ENCODE measurements at places on chromosomes 11 and 22.

DNA sequence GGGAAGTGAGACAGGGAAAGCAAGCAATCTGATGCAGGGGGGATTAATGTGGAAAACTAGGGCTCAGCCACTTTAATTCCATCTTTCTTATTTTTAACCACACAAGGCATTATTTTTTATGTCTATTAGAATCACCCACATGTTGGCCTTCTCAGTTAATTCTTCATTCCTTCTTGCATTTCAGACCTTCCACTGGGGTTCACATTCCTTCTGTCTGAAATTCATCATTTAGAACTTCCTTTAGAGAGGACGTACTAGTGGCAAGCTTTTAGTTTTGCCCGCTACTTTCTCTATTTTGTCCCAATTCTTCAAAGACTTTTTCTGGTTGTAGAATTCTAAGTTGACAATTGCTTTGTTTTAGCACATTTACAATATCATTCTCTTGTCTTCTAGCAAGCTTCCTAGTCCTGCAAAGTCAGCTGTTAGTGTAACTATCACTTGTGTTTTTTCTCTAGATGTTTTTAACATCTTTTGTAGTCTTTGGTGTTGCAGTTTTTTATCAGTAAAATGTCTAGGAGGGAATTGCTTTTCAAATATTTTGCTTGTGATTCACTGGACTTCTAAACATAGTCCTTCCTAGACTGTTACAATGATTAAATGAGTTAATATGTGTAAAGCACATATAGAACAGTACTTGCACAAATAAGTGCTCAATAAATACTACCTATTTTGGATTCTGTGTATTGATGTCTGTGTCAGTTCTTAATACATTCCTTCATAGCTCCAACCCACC, 5.5 kb upstream of the NNMT start:
- DNase-seq = no peak

GRCh38 chr11:35011944-35012343, 95.5 kb downstream of the PDHX start:
- DNase-seq = no peak

DNA sequence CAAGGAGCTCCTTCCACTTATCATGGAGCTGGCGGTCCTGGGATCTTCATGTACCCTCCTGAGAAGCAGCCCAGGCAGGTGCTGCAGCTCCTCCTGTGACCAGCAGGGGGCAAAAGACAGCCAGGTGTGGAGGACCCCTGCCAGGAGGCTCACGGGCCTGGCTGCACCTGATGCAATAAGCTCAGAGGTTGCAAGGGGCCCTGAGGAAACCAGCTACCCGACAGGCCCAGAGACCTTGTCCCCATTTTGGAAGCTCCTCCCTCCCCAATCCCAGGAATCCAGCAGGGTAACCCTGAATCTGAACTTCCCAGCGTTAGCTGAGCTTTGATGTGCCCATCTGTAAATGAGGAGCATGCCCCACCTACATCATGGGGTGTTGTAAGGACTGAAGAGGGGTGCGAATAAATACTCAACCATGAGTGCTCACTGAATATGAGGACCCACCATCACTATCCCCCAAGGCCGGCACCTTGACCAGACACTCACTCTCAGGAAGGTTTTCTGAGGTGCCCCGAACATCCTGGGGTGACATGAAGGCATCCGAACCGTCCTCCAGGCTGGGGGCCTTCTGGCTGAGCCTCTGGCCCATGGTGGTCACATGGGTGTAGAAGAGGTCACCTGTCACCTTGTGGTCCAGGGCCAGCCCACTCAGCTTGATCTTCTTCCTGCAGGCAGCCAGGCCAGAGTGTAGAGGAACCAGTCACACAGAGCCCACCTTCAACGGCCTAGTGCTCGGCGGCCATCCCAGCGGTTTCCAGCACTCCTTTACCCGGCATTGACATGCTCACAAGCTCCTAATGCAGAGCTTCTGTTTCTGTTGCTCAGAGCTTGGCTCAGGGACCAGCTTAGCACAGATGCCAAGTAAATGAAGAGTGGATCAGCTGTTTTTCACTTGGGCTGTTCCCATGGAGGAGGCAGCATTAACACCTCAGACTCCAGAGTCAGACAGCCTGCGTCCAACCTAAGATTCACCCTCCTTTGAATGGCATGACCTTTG, 21.7 kb downstream of the SLC43A1 start:
- DNase-seq = no peak

- no peak for DNase-seq
These were observed at the start of gene OR8B2 for GRCh38 chr11:124384399-124384798. TSS of gene OR8B2 (minus strand) at chr11:124384499. CDS start at chr11:124383343, 1,156 bp downstream.

GRCh38 chr11:48044577-48044976, 64.2 kb downstream of the PTPRJ start:
- DNase-seq = no peak

DNA sequence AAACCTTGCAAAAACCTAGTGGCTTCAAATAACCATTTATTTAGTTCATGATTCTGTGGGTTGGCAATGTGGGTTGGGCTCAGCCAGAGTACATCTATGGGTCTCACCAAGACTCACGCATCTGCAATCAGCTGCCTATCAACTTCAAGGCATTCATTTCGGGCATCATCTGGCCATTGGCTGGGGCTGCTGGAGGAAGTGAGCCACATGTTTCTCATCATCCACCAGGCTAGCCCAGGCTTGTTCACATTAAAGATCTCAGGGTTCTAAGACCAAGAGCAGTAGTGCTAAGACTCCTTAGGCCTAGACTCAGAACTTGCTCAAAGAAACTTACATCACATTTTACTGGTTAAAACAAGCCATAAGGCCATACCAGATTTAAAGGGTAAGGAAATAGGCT, 478.9 kb upstream of the ARHGAP42 start:
- no peak for DNase-seq

DNA sequence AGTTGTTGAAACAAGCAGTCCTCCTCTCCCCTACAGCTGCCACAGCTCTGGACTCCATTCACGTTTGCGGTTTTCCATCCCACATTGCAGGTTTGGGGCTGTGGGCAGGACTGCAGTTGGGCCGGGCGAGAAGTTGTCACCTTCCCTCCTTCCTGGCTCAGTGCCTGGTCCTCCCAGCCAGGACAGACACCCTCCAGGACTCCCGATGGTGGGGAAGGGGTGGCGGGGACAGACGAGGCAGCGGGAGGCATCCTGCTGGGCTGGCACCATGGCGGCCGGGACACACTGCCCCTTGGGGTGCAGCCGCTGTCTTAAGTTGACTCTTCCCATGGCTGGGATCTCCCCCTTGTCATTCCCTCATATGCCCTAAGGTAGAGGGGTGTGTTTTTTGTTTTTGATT, 615.2 kb downstream of the BRD1 start:
- no peak for DNase-seq

GRCh38 chr11:111423250-111423615, 44.2 kb upstream of the POU2AF1 start:
- no peak for DNase-seq

GRCh38 chr11:9184516-9184915, 80.6 kb downstream of the DENND5A start:
- no peak for DNase-seq

GRCh38 chr11:22763166-22763565, 66.4 kb downstream of the SVIP start:
- no peak for DNase-seq

DNA sequence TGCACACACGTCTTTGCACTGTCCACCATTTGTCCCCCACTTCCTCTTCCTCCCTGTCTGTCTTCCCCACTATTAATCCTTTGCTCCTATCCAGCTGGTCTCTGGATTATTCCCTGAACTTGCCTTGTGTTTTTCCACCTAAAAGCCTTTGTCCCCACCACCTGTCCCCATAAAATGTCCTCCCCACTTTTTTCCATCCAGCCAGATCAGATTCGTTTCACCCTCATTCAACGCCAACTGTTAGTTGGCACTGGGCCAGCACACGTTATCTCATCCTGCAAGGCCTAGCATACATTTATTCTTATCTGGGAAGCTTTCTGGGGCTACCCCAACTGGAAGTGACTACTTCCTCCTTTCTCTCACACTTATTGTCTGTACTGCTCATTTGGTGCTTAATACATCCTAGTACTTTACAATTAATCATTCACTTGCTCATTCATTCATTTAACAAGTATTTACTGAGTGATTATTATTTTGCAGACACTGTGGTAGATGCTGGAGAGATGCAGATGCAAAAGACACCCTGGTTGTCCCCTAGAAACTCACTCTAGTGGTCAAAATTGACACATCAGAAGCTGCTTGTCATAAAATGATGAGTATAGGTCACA, 96.2 kb downstream of the RASSF10 start:
- DNase-seq = no peak

DNA sequence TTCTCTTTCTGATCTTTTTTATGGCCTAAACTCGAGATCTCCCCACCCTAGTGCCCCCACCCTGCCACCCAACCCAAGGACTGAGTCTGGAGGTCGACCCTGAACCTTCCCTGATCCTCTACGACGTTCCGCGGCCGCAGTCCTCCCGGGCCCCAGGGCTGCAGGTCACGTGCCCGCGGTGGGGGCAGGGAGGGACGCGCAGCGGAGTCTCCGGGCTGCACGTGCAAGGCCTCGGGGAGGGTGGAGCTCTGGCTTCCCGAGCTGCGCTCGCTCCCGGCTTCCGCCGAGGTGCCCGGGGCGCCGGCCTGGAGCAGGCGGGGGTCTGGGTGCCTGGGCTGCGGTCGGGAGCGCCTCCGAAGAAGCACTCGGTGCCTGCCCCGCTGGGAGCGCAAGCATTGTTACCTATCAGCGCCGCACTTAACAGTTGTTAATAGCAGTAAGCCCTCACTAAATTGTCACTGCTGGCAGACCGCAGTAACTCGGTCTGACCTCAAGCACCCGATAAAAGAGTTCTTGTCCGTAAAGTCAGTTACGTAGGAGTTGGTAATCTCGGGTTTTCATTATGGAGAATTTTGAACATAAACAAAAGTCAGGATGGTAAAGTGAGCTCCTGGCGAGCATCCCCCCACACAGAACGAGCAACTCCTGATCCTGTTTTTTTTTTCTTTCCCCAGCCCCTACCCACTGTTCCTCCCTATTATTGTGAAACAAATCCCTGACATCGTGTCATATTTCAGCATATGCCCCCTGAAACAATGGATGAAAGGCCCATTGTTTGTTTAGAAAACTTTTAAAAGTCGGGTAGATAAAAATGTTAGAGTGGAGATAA, 69.7 kb upstream of the EP300 start:
- DNase-seq = peak; percentile 63

- no peak for DNase-seq
These were observed 8.5 kb upstream of the SCYL1 start for GRCh38 chr11:65516135-65516968.

GRCh38 chr11:8910649-8911026, 351 bp upstream of the AKIP1 start:
- DNase-seq = no peak

DNA sequence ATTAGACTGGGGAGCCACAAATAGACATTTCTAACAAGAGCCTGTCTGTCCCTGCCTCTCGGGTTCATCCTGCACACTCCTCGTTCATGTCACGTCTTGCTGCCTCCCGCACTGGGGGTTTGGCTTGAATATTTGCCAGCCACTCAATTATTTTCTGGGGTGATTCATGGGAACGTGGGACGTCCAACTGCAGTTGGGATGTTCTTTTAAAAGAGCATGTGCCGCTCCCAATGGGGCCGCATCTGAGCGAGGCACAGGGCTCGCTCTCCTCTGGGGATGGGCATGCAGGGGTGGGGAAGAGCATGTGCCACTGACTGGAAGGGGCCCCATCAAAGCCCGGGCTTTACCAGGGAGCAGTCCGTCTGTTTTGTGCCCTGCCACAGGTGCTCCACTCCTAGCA, 43.4 kb downstream of the PARVG start:
- DNase-seq = no peak

DNA sequence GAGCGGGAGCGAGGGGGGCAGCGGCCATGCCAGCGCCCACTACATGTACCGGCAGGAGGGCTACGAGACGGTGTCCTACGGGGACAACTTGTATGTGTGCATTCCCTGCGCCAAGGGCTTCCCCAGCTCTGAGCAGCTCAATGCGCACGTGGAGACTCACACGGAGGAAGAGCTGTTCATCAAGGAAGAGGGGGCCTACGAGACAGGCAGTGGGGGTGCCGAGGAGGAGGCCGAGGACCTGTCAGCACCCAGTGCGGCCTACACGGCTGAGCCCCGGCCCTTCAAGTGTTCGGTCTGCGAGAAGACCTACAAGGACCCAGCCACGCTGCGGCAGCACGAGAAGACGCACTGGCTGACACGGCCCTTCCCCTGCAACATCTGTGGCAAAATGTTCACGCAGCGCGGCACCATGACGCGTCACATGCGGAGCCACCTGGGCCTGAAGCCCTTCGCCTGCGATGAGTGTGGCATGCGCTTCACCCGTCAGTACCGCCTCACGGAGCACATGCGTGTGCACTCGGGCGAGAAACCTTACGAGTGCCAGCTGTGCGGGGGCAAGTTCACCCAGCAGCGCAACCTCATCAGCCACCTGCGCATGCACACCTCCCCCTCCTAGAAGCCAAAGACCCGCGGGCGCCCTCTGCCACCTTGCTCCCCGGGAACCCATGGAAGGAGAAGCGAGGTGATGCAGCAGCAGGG, 20.9 kb upstream of the TMEM191C start:
- no peak for DNase-seq

GRCh38 chr11:83249972-83250593, 36.1 kb downstream of the CCDC90B start:
- DNase-seq = no peak

DNA sequence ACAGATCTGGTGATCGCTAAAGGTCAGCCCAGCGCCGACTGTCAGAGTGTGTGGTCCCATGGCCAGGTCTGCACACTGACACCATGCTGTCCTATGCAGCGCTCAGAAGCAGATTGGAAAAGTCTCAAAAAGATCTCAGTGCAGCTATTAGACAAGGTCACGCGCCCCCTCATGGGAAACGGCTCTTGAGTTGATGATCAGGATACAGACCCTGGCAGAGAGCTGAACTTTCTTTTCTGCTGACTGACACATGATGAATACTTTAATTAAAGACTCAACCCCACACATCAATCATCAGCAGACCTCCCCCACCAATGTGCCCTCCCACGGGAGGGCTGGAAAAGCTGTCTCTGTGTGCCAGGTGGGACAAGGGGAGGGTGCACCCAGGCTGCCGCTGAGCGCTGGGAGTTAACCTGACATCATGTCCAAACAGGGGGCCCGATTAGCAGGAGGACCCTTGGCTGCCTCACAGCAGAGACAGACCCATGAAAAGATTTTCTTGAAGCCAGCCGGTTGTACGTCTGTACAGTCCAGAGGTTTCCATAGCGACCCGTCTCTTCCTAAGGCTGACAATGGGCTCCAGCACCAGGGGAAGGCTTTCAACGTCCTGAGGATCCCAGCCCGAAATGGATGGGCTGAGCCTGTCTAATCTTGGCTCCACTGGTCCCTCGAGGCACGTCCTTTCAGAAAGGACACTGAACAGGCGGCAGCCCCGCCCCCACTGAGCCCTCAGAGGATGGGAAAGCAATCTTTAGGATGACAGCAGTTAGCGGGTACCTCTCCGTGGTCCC, 26.9 kb downstream of the RASD2 start:
- no peak for DNase-seq
